ENCODE measurements at places on chromosomes 16 and 17.
A peak's percentile ranks its signal among the peaks of the same experiment; 100 is the strongest.

- DNase-seq: no peak
Measured at GRCh38 chr16:80468029-80468428, 72.8 kb upstream of the DYNLRB2 start.

GRCh38 chr17:74392848-74393247, 25.5 kb downstream of the GPR142 start:
- DNase-seq: no peak

DNA sequence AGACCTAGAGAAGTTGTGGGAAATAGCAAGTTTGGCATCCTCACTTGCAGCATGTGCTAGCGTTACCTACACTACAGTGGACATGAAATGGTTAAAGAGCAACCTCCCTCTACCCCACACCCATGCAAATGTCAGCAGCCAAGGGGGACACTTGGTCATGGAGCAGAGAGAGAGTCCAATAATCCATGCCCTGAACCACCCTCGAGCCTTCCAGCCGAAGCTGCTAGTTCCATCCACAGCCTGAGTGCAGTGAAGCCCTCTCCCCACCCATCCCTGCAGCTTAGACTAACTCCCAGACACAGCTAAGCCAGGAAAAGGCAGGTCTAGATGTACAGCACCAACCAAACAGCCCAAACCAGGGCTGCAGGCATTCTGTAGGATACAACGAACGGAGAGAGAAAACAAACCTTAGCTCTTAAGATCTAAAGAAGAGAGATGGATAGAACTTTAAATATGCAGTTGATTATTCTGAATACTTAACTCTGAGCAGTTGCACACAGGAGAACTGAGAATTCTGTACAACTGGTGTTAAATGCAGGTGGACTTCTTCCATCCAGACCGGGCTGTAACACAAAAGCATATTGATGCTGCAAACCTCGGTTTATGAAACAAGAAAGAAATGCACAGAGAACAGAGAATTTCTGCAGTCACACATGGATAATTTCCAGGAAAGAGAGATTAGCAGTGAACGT, 93.8 kb downstream of the SALL1 start:
- DNase-seq: no peak

DNA sequence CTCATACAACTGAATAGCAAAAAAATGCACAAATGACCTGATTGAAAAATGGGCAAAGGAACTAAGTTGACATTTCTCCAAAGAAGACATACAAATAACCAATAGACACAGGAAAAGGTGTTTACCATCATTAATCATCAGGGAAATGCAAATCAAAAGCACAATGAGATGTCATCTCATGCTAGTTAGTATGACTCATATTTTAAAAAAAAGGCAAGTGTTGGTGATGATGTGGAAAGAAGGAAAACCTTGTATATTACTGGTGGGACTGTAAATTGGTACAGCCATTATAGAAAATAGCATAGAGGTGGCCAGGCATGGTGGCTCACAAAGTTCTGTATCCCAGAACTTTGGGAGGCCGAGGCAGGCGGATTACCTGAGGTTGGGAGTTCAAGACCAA, 232.5 kb upstream of the ZFHX3 start:
- DNase-seq: peak; percentile 3

GRCh38 chr17:74972107-74972972, at the start of gene HID1:
Gene HID1, minus strand, starts transcription at chr17:74972759. Its CDS starts 103 bp downstream, at chr17:74972656.
- DNase-seq: peak; percentile 28

- DNase-seq: no peak
Measured at GRCh38 chr16:31004658-31005057, 5.8 kb downstream of the STX1B start.

DNA sequence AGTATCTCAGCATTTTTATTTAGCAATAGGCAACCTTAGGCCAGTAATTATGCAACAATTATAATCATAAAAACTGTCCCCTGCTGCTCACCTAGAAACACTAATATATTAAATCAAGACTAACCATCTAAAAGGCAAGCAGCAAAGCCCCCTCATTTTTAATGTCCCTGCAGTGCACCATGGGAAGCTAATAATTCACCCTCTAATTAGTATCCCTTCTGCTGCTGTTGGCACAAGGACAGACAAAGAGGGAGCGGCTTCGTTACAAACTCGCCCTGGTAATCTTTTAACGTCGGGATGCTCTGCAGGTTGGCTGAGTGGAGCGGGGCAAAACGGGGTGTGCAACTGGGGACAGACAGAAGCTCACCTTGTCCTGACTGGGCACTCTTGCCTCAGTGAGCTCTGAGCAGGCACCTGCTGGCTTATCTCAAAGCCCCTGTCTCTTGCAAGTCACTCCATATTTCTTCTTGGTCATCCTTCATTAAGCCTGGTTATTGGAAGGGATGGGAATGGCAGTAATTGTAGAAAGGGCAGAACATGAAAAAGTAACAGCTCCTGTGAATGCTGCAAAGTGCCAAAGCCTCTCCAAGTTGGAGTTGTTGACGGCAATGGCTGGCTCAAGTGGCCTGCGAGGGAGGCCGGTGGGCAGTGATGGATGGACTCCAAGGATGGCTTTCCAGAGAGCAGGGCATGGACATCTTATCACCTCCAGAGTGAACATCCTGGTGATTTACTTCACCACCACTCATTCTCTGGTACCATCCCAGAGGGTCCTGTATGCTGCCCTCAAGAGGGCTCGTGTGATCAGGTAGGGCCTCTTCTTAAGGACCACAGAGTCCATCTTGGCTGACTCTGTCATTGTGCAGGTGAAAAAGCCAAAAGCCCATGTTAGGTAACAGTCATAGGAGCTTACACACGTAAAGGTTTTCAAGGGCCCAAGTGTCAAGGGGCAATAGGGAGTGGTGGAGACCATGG, 219.6 kb upstream of the N4BP1 start:
- DNase-seq: no peak

DNA sequence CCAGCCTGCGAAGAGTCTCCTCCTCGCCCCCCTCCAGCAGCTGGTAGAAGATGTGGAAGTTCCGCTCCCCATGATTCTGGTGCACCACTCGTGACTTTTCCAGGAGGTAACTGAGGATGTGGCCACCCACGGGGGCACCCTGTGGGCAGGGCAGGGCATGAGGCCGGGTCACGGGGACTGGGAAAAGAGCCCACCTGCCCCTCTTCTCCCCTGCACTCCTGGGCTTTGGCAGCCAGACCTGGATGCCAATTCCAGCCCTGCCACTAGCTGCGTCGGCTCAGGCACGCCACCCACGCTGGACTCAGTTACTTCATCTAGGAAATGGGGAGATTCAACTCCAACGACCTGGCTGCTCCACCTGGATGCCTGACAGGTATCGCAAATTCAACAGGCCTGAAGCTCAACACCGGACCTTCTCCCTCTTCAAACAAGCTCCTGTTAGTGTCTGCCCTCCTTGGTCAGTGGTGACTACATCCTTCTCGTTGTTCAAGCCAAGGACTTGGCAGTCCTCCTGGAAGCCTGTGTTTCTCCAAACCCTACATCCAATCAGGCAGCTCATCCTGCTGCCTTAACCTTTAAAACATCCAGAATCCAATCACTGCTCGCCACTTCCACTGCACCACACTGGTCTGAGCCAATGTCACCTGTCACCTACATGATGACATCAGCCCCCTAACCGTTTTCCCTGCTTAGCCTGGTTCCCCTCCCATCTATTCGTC, 11.6 kb downstream of the MYO1C start:
- DNase-seq: peak; percentile 37

DNA sequence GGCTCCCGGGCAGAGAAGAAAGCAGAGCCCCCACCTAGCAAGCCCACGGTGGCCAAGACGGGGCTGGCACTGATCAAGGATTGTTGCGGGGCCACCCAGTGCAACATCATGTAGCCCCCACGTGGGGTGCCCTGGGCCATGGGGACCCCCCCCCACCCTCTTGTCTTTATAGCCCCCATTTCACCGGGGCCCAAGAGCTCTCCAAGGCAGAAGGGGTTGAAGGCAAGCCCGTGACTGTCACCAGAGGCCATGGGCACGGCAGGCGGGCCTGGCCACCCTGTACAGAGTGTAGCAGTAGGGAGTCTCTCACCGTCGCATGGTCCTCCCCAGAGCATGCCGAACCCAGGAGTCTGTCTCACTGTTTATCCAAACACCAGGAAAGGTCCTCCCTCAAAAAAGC, 56.2 kb downstream of the MARF1 start:
- DNase-seq: no peak

DNA sequence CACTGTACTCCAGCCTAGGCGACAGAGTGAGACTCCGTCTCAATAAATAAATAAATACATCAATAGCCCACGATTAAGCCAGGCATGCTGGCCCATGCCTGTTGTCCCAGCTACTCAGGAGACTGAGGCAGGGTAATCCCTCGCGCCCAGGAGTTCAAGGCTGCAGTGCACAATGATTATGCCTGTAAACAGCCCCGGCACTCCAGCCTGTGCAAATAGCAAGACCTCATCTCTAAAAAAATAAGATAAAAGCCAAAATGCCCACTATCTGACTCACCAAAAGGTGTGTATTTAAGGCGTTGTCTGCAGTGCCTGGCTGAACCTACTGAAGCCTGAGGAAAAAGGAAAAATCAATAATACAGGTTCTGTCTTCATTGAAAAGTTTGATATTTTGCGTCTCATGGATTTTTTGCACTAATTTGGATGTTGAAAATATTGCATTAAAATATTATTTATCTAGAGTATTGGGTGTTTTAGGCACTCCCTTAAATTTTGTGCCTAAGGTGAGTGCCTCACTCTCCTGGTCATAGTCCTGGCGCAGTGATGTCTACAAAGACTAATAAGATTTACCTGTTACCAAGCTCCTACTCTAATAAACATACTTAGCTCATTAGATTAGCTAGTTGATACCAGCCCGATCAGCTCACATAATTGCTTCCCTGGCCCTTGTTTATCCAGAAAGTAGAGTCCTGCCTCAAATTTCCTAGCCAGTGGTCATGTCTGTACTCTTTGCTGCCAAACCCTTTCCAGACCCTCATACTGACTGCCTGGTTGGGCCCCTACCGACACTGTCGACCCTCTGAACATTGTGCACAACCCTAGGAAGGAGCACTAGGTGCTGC, 24.7 kb upstream of the TOB1 start:
- DNase-seq: no peak

GRCh38 chr16:67370661-67371060, 22.6 kb downstream of the TPPP3 start:
- no peak for DNase-seq

- no peak for DNase-seq
Measured at GRCh38 chr17:61345825-61346666, 53.6 kb upstream of the TBX2 start.

DNA sequence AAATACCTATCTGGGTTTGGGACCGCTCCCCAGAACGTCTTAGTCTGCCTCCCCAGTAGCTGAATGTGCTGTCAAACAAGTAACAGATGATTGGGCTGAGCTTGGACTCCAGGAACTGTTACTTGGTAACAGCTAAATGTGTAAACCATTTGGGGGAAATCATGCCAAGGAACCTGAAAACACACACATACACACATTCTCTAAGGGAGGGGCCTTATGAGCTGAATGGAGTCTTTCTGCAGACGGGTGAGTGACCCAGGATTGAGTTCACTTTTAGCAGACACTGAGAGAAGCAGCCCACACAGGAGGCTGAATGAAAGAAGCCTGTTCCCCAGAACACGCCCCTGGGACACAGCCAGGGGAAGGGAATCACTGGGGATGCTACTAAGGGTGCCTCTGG, 1.6 kb downstream of the ACLY start:
- peak; percentile 63 for DNase-seq

DNA sequence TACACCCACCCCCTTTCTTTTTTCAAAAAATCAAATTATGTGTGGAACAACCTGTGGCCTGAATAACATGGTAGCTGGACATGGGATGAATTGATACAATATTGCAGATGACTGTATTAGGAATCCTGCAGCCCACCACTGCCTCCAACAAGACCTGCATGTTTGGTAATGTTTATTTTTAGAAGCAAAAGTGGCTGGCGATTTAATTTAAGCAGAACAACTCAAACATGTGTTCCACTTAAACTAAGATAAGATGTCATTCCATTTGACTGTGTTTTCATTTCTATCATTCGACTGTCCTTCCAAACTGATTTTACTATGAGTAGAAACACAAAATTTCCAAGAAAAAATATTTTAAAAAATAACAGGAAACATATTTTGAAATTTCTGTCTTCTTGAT, 10.1 kb upstream of the DHRS7C start:
- DNase-seq: peak; percentile 6

DNA sequence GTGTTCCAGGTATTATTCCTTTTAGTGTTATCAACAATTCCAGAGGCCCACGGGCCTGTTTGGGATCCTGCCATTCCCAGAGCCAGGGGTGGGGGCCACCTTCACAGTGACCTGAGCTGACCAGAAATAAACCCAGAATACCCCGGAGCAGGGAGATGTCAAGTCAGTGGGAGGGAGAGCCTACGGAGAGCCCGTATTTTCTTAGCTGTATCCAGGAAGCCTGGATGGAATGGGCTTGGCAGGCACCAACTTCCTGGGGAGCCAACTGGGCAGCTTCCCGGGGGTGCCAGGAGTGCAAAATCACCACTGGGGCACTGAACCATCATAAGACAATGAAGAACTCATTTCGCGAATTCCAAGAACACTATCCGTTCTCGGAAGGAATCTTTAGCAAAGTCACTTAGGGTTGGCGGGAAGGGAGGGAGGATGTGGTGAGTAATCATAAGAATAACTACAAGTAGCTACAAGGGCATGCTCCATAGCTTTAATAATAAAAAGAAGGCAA, 13.2 kb upstream of the MRTFB start:
- peak; percentile 28 for DNase-seq

GRCh38 chr17:27407916-27408864, 48.1 kb upstream of the KSR1 start:
- peak; percentile 73 for DNase-seq

- peak; percentile 83 for DNase-seq
Measured at GRCh38 chr16:20740901-20741521, 607 bp downstream of the THUMPD1 start.

GRCh38 chr16:49639739-49640431, 216.0 kb downstream of the ZNF423 start:
- peak; percentile 79 for DNase-seq

- no peak for DNase-seq
Measured at GRCh38 chr17:17518014-17518413, 21.8 kb upstream of the RASD1 start.

GRCh38 chr16:11058832-11059231, 114.5 kb downstream of the CLEC16A start:
- DNase-seq: no peak

DNA sequence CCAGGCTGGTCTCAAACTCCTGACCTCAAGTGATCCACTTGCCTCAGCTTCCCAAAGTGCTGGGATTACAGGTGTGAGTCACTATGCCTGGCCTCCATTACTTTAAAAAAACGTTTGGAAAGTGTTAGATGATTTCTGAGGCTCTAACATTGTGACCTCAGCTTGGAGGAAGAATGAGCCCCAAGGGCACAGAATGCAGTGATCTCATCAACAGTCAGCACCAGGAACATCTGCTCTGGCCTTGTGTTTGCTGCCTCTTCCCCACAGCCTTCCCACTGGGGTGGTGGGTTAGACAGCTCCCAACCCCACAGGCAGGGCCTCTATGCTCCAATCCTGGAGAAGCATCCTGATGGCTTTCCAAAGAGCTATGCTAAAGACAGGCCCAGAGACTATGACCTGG, 37.7 kb upstream of the SREBF1 start:
- peak; percentile 89 for DNase-seq

- peak; percentile 59 for DNase-seq
Measured at GRCh38 chr17:67139784-67140665, 95.7 kb downstream of the CACNG1 start.
